Lung (tissue), 17 donors: ENCODE measurements at places on chromosomes 2 and 18. TPM values are rescaled to one million over a fixed set of nuclear protein-coding genes. Genes with fewer than 3 reads are reported as not detected.

DNA sequence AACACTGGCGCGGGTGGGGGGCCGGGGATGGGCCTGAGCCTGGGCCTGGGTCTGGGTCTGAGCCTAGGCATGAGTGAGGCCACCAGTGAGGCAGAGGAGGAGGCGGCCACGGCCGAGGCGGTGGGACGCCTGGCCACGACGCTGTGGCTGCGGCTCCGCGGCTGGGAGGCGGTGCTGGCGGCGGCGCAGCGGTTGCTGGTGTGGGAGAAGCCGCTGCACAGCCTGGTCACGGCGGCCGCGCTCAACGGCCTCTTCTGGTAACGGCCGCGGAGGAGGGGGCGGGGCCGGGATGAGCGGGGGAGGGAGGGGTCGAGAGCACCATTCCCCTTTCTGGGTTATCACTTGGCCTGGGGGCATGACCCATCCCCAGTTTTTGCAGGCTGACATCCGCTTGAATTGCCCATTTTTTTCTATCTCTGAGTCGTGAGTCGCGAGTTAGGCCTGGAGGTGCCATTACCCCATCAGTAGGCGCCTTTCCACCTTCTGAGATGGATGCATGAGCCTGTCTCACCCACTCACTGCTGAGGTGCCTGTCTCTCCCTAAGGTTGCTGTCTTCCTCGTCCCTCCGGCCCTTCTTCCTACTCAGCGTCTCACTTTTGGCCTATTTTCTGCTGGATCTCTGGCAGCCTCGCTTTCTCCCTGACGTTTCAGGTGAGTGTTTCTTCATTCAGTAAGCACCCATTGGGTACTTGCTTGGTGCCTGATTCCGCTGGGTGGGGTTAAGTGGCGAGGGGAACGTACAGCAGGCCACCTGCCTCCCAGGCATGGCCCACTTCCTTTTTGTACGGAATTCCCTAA lies 501 bp downstream of the RETREG2 start:
- DNase-seq, result peak; percentile 40
- H3K36me3 ChIP-seq, result peaks cover 37% of the 10 kb centered on the region
- no peaks in the 10 kb centered on the region for H3K27me3 ChIP-seq
- peak overlapping the region; percentile 92 for H3K4me3 ChIP-seq
- peak overlapping the region; percentile 100 for H3K27ac ChIP-seq
- H3K4me1 ChIP-seq, result peaks cover 23% of the 10 kb centered on the region

OSBPL1A gene
- total RNA-seq, result 38.8 TPM

DNA sequence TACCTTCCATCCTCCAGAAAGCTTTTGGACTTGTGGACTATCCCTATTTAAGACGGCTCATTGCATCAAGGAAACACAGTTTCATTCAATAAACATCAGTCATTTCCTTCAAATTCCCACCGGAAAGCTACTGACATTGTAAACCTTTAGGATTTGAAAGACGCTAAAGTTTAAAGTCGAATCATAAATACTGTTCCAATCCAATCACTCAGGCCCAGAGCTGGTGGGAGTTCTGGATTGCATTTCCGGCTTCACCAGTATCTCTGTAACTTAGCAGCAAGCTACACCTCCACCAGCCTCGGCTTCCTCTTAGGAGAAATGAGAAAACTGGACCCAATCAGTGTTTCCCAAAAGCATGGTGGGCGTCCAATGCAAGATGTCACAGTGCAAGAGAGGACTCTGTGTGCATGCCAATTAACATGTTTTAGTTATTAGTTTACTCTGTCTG lies 1.6 kb downstream of the WDFY1 start:
- DNase-seq, result peak; percentile 39
- no peak overlapping the region for H3K27ac ChIP-seq
- no peaks in the 10 kb centered on the region for H3K36me3 ChIP-seq
- H3K4me1 ChIP-seq, result peaks cover 22% of the 10 kb centered on the region
- H3K4me3 ChIP-seq, result no peak overlapping the region

DNA sequence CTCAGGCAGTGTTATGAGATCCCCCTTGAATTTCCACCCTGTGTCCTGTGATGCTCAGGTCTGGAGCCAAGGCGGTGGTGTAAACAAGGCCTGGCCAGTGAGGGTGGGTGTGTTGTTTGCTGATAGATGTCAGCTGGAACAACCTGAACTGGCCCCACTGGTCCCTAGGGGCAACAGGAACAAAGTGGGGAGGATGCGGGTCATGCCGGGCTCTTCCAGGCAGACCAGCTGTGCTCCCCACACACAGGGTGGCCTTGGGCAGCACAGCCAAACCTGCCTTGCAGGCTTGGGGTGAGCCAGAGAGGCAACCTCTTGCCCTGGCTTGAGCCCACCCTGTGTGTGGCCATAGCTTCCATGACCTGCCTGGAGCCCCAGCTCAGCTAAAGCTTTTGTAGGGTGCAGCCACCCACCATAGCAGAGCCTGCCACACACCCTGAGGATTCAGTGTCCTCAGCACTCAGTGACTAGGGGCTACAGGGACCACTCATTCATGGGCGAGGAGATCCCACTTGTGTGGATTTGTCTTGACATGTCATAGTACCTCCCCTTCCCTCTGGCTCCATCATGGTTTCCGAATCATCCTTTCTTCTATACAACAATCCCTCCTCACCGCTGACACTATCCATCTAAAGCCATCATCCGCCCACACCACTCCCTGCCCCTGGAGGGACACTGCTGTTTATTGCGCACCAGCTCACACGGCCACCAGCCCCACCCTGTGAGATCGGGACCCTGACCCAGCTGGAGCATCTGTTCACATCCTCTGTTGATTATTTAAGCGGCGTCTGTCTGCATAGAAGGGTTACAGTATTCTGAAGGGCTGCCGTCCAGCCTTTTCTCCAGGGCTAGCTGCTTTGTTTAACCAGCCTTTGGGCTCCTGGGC lies 268.8 kb downstream of the CYP26B1 start:
- DNase-seq, result no peak
- H3K4me1 ChIP-seq, result no peaks in the 10 kb centered on the region
- H3K36me3 ChIP-seq, result no peaks in the 10 kb centered on the region
- H3K27ac ChIP-seq, result no peak overlapping the region

DNA sequence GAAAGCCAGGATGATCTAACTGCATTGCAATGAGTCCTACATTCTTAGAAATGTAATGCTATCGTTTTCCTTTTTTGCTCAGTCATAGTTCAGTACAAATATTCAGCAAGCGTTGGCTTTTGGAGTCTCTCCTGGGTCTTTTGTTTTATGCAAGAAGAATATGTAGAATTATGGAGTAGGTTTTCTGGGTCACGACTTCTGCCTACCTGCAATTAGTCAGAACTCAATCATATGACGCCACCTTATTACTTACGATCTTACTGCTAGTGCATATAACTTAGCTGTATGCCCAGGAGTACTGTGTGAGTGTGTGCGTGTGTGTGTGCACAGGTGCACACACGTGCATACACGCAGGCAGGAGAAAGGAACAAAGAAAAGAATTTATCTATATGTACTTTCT lies 640.2 kb downstream of the STK39 start:
- H3K27ac ChIP-seq, result no peak overlapping the region
- no peaks in the 10 kb centered on the region for H3K27me3 ChIP-seq
- no peak overlapping the region for H3K4me3 ChIP-seq
- H3K36me3 ChIP-seq, result no peaks in the 10 kb centered on the region

GRCh38 chr2:27316655-27317412 lies 6.1 kb downstream of the MPV17 start:
- no peaks in the 10 kb centered on the region for H3K4me1 ChIP-seq
- H3K27ac ChIP-seq, result no peak overlapping the region
- peak; percentile 47 for DNase-seq
- H3K27me3 ChIP-seq, result no peaks in the 10 kb centered on the region

DNA sequence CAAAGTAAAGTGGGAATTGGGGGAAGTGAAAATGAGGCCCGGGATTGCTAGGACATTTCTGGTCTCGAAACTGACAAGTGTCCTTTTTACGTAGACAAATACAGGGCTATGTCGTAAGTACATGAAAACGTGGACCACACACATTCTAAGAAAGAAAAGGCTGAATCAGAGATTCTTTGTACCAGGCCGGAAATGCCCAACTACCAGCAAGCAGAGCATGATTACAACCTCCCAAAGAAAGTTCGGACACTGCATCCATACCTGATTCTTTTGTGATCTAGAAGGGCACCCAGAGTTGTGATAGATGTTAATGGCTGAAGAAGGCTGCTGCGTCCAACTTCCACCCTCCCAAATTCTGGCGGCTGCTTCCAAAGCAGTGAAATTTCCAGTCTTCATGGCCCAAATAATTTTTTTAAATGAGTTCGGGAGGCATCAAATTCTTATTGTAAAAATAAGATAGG lies 1.7 kb downstream of the RBMS1 start:
- peaks cover 8% of the 10 kb centered on the region for H3K4me1 ChIP-seq
- H3K36me3 ChIP-seq, result no peaks in the 10 kb centered on the region
- no peaks in the 10 kb centered on the region for H3K27me3 ChIP-seq
- H3K4me3 ChIP-seq, result peak overlapping the region; percentile 85

- no peak overlapping the region for H3K4me3 ChIP-seq
- no peak overlapping the region for H3K27ac ChIP-seq
- peaks cover 13% of the 10 kb centered on the region for H3K36me3 ChIP-seq
- H3K4me1 ChIP-seq, result peaks cover 2% of the 10 kb centered on the region
Measured at GRCh38 chr18:21084511-21085078, 27.0 kb downstream of the ROCK1 start.

SNRNP27 gene
- total RNA-seq, result 51.3 TPM

KCNJ3 gene
- 0.31 TPM for total RNA-seq

DNA sequence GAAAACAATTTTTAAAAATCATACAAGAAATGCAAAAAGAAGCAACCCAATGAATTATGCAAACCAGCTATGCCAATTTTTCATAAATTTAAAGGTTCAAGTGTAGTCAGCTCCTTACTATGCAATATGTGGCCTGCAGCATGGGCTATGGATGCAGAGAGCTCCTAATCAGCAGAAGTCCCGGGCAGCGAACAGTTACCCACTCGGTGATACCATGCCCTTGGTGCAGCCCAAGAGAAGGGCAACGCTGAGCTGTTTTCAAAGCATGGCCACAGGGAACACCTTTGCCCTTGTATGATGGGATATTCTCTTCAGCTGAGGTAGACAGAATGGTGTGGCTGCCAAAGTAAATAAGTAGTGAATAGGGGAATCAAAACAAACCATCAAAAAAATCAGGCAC lies 17.3 kb upstream of the ARL5A start:
- DNase-seq, result no peak
- H3K27ac ChIP-seq, result no peak overlapping the region
- H3K4me1 ChIP-seq, result no peaks in the 10 kb centered on the region
- no peaks in the 10 kb centered on the region for H3K36me3 ChIP-seq

DNA sequence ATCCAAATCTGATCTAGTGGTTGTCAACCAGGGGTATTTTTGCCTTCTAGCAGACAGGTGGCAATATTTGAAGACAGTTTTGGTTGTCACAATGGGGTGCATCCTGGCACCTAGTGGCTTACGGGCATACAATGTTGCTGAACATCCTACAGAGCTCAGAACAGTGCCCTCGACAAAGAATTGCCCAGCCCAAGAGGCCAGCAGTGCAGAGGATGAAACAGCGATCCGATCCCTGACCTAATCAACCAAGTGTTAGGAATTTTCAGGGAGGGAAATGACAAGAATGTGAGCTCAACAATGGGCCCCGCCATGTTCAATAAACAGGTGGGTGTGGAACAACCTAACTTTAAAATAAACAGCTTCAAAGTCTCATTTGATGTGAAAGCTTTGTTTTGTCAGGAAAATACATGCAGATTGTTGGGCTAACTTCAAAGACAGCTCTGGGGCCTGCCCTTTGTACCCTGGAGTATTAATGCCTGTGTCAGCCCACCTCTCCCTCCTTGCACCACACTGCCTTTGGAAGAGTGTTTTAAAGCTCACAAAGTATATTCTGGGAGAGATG lies 22.5 kb upstream of the SCYGR5 start:
- H3K4me3 ChIP-seq, result no peak overlapping the region
- no peak overlapping the region for H3K27ac ChIP-seq
- no peaks in the 10 kb centered on the region for H3K36me3 ChIP-seq

RIT2 gene
- not detected for total RNA-seq

FRZB gene
- 7.4 TPM for total RNA-seq

CD28 gene
- 3.0 TPM for total RNA-seq

- peaks cover 35% of the 10 kb centered on the region for H3K27me3 ChIP-seq
- H3K27ac ChIP-seq, result no peak overlapping the region
- no peaks in the 10 kb centered on the region for H3K36me3 ChIP-seq
- DNase-seq, result peak; percentile 85
- H3K4me3 ChIP-seq, result no peak overlapping the region
- peaks cover 19% of the 10 kb centered on the region for H3K4me1 ChIP-seq
Measured at GRCh38 chr2:44956843-44957242, 15.3 kb downstream of the SIX3 start.

MC2R gene
- not detected for total RNA-seq

INHA gene
- 0.58 TPM for total RNA-seq

DNA sequence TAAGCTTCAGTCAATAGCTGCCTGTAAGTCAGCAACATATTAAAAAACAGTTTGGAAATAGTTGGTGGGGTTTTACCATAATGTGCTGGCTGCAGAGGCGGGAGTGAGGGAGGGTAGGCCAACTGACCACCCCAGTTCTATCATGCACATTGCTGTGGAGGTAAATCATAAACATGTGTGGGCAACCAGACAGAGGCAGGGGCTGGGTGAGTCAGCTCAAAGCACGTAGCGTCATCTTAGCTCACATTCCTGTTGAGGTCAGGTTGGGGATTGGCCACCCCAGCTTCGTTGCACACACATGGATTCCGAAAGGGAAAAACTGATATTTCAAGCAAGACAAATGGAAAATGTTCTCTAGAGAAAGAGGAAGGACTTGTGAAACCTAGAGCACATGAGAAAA lies 19.5 kb downstream of the GPR45 start:
- no peaks in the 10 kb centered on the region for H3K4me1 ChIP-seq
- no peak for DNase-seq
- no peaks in the 10 kb centered on the region for H3K27me3 ChIP-seq
- no peak overlapping the region for H3K4me3 ChIP-seq

- no peaks in the 10 kb centered on the region for H3K36me3 ChIP-seq
- no peaks in the 10 kb centered on the region for H3K27me3 ChIP-seq
- no peak overlapping the region for H3K4me3 ChIP-seq
- peaks cover 3% of the 10 kb centered on the region for H3K4me1 ChIP-seq
- H3K27ac ChIP-seq, result no peak overlapping the region
Measured at GRCh38 chr18:26555804-26556553, 7.6 kb upstream of the KCTD1 start.

- H3K36me3 ChIP-seq, result no peaks in the 10 kb centered on the region
- no peak overlapping the region for H3K27ac ChIP-seq
- no peaks in the 10 kb centered on the region for H3K4me1 ChIP-seq
- no peak overlapping the region for H3K4me3 ChIP-seq
Measured at GRCh38 chr2:121774235-121774634, 18.8 kb downstream of the TSN start.

- no peak overlapping the region for H3K27ac ChIP-seq
- H3K4me1 ChIP-seq, result no peaks in the 10 kb centered on the region
- no peaks in the 10 kb centered on the region for H3K36me3 ChIP-seq
- DNase-seq, result no peak
Measured at GRCh38 chr2:98388081-98388480, 41.8 kb downstream of the CNGA3 start.

GRCh38 chr2:3001615-3002560 lies 375.7 kb downstream of the EIPR1 start:
- no peaks in the 10 kb centered on the region for H3K27me3 ChIP-seq
- H3K4me1 ChIP-seq, result no peaks in the 10 kb centered on the region
- H3K4me3 ChIP-seq, result no peak overlapping the region
- DNase-seq, result peak; percentile 29
- H3K36me3 ChIP-seq, result no peaks in the 10 kb centered on the region
- H3K27ac ChIP-seq, result no peak overlapping the region

CPO gene
- total RNA-seq, result 0.20 TPM
